ENCODE measurements at places on chromosomes 3 and 15.

DNA sequence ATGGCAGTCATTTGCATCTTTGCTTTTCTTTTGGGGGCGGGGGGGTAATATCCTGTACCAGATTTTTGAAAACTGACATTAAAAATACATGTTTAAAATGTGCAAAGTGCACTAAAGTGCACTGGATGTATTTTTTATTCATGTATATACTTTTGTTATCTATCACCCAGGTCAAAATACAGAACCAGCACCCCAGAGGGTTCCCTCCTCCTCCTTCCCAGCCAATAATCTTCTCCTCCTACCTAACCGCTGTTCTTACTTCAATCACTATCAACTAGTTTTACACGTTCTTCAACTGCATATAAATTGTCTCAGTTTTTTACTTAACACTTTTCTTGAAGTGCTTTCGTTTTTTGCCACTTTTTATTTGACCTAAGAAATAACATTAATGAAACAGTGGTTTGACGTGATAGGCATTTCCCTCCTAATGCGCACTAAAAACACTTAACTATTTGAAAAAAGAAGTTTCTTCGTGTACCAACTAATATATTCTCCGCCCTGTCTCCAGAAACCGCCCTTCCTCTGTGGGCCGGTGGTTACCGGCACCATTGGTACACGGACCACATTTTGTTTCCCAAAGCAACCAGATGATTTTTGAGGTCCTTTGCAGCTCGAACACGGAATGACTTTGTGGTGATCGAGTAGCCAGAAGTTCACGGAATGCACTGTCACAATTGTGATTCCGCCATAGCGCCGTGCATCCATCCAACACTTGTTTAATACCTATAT, 836 bp upstream of the AKAP13 start:
- peak; percentile 39 for DNase-seq

- DNase-seq = peak; percentile 88
Measured at GRCh38 chr3:24494618-24495325, at the start of gene THRB. Gene THRB (minus strand): TSS chr3:24494850.

DNA sequence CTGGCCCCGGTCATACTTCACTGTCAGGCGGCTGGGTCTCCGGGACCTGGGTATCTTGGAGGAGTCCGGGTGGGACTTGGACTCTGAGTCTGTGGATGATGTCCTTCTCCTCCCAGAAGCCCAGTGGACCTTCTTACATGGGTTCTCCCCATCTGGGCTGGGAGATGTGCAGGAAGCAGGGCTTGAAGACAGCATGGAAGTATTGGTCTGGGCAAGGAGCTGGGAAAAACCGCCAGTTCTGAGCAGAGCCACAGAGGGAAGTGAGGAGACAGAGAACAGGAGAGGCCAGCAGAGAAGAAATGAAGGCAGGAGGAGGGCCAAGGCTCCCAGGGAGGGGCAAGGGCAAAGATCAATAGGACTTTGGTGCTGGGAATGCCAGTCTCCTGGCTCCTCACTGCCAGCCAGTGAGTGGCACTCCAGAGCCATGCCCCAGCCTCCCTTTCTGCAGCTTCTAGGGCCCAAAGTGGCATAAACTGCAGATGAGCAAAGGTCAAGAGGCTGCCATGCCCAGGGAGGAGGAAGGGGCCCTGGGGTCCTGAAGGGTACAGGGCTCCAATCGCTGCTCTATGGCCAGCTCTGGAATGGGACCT, at the start of gene PPP1R14D:
Gene PPP1R14D, minus strand, starts transcription at position 262 of the 590 bp plus-strand sequence. Its CDS starts 67 bp downstream, at position 195.
- DNase-seq = no peak

DNA sequence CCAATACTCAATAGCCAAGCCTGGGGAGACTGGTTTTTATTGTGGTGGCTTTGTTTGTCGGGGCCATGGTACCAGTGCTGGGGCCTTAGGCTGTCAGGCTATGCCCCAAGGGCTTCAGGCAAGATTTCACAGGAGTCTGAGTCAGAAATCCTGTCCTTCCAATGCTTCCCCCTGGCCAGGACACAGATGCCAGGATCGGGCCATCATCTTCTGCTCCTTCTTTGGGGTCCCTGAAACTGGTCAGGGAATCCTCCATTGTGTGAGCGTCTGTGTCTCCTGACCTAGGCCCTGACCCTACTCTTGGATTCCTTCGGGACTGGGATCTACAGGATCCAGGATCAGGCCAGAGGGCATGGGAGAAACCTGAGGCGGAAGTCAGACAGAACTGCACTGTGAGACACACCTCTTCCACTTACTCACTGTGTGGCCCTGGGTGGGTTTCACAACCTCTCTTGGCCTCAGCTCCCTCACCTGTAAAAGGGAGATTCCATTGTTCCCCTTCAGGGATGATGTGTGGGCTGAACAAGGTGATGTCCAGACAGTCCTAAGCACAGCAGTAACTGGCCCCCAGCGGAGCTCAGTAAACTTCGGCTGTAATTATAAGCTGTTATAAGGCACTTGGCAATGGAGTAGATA, 292.7 kb downstream of the UACA start:
- DNase-seq = no peak

GRCh38 chr3:196620161-196620604, 19.3 kb upstream of the NRROS start:
- DNase-seq = no peak

DNA sequence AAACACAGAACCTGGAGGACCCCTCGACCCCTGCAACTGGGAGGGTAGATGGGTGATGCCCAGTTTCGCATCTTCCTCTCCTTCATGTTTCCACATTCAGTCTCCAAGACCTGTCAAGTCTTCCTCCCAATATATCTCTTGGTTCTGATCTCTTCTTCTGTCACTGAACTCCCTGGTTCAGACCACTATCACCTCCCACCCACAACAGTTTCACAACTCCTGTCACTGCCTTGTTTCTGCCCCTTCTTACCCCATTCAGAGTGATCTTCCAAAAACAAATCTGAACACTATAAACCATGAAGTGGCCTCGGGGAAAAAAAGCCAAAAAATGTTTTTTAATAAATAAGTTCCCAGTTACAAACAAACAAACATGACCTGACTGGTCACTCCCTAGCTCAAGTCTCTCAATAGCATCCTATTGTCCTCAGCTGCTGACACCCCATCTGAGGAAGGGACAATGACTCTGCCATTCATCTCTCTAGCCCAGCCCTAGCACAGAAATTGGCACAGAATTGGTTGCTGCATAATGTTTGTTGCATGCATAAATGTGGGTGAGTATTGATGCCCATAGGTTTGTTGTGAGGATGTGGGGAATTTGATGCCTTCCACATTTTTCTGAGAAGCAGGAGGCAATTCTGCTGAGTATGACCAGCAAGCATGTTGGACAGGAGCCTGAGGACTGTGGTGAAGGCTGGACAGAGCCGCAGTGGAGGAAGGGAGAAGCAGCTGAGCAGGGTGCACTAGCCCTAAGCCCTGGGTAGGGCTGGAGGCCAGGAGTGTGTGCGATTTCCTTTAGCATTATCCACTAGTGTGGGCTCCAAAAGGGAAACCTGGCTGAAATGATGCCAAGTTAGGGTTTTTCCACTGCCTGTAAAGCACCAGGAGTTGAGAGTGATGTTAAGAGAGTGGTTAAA, 12.2 kb upstream of the XYLB start:
- DNase-seq = no peak

GRCh38 chr15:76401285-76401684, 64.7 kb downstream of the ISL2 start:
- DNase-seq = no peak

- no peak for DNase-seq
Measured at GRCh38 chr3:164806188-164806587, 272.1 kb downstream of the SI start.

DNA sequence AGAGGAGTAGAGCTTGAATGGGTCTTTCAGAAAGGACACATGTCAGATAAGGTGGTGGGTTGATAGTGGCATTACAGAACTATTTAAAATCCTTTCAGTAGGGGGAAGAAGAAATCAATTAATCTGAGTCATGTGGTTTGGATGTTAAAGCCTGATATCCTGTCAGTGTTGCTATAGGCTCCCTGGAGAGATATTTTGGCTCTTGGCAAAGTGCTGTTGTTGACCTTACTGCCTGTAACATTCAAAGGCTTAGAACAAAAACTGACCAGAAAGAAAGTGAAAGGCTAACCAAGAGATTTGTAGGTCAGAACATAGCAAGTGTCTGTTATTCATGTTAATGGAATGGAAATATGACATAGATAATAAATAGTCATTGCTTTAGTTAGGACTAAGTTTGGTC, 552.9 kb downstream of the DIPK2A start:
- peak; percentile 84 for DNase-seq

GRCh38 chr3:162719684-162720341, 1223.2 kb downstream of the OTOL1 start:
- DNase-seq = peak; percentile 3

- DNase-seq = no peak
Measured at GRCh38 chr3:11001658-11002021, 9.1 kb downstream of the SLC6A1 start.

DNA sequence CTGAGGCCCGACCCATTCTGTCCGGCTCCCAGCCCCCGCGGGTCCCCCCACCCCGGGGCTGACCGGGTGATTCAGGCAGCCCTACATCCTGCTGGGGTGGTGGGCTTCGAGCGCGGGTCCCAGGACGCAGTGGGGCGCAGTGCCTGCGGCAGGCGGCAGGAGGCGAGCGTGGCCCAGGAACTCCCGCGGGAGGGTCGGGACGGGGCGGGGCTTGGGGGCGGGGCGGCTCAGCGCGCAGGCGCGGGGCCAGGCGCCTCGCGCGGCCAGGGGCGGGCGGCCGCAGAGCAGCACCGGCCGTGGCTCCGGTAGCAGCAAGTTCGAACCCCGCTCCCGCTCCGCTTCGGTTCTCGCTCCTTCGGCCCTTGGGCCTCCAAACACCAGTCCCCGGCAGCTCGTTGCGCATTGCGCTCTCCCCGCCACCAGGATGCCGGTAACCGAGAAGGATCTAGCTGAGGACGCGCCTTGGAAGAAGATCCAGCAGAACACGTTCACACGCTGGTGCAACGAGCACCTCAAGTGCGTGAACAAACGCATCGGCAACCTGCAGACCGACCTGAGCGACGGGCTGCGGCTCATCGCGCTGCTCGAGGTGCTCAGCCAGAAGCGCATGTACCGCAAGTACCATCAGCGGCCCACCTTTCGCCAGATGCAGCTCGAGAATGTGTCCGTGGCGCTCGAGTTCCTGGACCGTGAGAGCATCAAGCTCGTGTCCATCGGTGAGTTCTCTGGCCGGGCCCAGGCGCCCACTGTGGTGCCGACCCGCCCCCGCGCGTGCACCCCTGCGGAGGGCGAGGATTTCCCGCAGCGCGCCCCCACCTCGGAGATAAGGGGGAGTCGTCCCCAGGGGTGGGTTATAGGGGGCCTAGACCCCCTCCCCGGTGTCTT, at the start of gene FLNB:
Gene FLNB, plus strand, starts transcription at position 282 of the 885 bp plus-strand sequence. Its CDS starts 143 bp downstream, at position 425.
- DNase-seq = peak; percentile 86

GRCh38 chr3:59386165-59386564, 336.3 kb upstream of the CFAP20DC start:
- DNase-seq = peak; percentile 10

DNA sequence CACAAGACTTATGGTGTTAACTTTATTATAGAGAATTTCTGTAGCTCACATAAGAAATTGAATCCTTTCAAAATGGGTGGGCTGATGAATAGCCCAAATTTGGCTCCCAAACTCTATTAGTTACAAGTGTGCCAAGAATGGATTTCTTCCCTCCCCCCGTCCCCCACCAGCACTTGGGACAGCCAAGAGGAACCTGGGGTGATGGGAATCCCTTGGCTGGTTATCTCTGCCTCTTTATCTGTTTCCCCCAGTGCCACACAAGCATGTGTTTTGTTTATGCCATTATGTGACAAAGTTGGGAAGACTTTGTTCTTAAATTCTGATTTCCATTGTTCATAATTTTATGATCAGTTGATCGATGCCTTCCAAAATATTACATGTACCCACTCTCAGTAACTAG, 28.3 kb downstream of the CMSS1 start:
- DNase-seq = peak; percentile 57

GRCh38 chr15:67815036-67815592, 10.2 kb upstream of the SKOR1 start:
- no peak for DNase-seq

DNA sequence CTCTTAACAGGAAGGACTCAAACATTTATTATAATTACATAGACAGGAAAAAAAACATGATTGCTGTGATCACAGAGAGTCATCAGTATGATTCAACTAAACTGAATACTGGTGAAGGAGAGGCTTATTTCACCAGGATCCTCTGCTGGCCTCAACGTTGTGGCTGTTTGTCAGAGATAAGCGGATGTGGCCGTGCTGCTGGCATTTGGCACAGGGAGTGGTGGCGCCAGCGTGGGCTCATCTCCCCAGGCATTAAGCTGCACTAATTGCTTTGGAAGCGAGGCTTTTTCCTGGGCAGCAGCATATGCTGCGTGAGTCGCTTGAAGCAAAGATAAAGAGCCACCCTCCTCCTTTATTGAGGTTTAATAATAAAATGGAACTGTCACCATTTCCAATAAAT, 306.7 kb downstream of the LRTM1 start:
- DNase-seq = peak; percentile 87

DNA sequence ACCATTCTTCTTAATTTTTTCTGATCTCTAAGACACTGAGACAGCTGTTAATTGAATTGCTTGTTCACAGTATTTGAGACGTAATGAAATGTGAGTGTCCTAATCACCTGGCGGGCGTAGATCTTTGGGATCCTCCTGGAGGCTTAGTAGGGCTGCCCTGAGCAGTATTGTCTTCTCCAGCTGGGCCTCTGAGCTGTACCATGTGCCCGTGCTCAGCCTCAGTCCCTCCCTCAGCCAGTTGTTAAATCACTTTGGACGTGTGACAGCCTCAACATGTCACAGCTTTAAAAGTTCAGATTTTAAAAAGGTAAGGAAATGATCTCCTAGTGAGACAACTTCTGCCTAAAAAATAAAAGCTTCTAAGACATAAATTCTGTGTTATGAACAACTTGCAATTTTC, 35.5 kb downstream of the IGF1R start:
- DNase-seq = no peak

GRCh38 chr3:4949659-4950058, 29.6 kb upstream of the BHLHE40 start:
- DNase-seq = no peak

DNA sequence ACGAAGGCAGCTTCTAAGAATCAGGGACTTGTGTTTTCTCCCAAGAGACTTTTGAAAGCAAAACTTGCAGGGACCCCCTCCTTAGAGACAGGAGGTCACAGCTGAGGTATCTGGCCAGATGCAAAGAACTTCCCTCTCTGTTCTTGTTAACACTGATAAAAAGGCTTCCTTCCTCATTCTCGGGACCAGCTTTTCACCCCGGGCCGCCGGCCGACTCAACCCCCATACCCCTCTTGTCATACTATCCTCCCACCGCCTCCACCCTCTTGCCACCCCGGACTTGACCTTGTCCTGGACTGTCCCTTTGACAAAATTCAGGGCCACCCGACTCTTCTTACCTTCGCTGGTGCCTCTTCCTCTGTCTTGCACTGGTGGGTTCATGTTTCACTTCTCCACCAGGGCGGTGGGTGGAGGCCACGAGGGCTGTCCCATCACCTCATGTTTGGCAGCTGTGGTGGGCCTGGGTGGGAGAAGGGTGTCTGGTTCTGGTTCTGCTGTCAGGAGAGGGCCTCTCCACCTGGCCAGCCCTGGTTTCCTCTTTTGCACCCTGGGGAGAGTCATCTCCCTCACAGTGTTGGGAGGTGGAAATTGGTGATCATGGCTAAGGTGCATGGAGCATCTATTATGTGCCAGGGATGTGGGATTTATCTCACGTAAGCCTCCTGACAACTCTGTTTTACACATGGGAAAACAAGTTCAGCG, 32.5 kb downstream of the BHLHE40 start:
- DNase-seq = peak; percentile 97
